ENCODE measurements at places on chromosomes 1 and 21.

DNA sequence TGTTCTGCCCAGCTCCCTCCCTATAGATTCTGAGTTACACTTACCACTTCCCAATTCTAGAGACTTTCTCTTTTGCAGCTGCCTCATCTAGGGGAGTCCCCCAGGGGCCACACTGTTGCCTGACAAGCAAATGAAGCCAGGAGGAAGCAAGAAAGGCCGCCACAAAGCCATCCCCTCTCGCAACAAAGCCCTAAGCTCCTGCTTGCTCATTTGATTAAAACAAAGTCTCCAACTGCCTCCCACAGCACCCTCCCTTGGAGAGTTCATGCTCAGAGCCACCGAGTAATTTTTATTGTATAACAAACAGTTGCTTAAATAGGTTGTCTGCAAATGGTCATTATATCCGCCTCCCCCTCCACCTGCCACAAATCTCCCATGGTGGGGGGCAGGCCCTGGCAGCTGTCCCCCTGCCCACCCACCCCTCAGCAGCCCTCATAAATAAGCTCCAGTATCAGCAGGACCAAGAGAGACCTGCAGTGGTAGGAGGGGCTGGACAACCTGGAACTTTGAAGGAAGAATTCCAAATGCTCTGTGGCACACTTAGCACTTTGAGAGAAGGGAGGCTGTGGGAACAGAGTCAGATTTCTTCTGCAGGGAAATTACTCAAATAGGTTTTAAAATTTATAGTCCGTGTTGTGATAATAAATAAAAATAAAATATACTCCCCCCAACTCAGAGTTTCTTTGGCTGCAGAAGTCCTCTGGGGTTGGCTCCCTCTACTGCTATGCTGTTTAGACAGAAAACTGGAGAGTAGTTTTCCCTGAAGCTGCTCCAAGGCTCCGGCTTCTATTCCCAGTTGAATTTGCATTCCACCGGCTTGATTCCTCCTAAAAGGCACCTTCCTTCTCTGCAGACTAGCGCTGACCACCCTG, 237.5 kb downstream of the TTLL7 start:
- no peak for DNase-seq

- no peak for DNase-seq
Observed at GRCh38 chr1:238649200-238649599, 737.2 kb upstream of the CHRM3 start.

GRCh38 chr1:84759756-84760155, 69.5 kb upstream of the SSX2IP start:
- no peak for DNase-seq

GRCh38 chr1:10257851-10258250, 47.5 kb downstream of the KIF1B start:
- no peak for DNase-seq

DNA sequence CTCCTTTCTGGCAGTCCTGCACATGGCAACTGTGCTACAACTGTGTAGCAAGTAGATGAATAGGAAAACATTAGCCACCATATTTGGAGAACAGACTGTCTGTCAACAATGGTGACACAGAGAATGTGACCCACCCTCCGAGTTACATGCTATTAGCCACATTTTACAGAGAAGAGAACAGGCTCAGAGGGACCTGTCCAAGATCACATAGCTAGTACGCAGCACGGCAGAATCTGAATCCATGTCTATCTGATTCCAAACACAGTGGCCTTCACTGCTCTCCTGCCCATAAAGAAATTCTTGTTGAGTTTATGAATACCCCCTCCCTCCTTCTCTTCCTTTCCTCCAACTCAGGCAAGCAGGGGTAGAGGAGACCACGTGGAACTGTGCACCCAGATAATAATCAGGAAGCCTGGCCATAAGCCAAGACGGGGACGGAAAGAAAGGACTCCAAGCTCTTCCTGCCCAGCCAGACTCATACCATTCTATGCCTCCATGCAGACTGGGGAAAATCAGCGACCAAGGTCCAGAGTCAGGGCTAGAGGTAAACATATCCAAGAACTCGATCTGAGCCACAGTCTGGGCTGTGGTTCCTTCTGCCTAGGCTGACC, 78.8 kb downstream of the TRABD2B start:
- no peak for DNase-seq

DNA sequence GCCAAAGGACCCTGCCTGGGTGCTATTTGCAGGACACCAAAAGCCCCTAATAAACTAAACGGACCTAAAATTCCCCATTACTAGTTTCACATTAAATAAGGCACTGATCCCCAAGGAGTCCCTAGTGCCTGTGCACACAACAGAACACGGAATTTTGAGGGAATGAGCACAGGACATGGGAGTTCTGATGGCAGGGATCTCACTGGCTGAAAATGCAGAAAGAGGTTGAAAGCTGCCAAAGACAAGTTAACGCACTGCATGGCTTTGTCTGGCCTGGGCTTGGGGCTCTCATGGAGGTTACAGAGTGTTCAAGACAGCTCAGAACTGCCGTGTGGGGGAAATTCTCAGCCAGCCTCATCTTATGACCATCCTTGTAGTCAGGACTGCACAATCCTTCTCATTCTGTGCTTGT, 15.6 kb upstream of the ATP1B1 start:
- DNase-seq, result no peak

- no peak for DNase-seq
Observed at GRCh38 chr21:16108561-16109075, 378.8 kb downstream of the USP25 start.
